ENCODE measurements at places on chromosomes 5 and 9. TPM values are rescaled to one million over a fixed set of nuclear protein-coding genes. Genes with fewer than 3 reads are reported as not detected.
A peak's percentile ranks its signal among the peaks of the same experiment; 100 is the strongest.

NKD2 gene
- polyA plus RNA-seq: 0.81 TPM

DNA sequence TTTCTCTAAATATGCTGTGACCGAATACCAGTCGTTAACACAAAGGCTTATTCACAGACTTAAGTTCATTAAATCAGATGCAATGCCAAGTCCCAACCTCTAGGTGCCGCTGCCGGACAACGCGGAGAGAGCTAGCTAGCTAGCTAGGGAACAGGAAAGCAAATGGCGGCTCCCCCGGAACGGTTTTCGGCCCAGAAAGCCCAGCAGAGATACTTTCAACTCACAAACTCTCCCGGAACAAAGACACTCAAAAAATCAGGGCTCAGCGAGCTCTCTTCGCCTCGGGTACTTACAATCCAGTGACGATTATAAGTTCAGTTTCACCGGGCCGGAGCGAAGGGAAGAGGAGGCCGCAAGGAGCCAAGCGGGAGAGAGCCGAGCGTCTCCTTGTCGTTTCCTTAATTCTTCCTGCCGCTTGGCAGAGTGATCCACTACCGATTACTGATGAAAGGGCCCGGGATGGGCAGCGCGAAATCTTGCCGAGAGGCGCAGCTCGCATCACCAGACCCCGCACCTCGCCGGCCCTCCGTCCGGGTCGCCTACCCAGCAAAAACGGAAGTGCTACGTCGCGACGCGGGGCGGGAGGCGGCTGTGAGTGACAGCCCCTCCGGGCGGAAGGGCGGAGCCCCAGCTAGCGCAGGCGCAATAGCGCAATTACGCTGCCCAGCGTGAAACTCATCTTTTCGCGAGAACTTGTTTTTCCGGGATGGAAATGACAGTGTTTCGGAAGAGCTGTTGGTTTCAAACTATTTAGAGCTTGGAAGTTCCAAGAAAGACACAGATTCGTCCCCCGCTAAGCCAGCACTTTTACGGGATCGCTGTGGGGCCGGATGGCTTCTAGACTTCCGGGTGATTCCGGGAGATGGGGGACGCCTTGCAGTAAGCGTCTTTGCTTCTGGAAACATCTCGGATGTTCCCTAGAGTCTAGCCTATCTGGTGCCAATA is at the start of gene TAF7:
Gene TAF7 (minus strand): TSS at position 560 of the 945 bp plus-strand sequence. CDS start 740 bp downstream, outside the sequence.
- no peaks in the 10 kb centered on the region for H3K27me3 ChIP-seq
- H3K27ac ChIP-seq: peak within 1 kb of the TSS; percentile 98
- DNase-seq: peak; percentile 91
- H3K4me1 ChIP-seq: peaks cover 2% of the 10 kb centered on the region
- peak within 1 kb of the TSS; percentile 88 for H3K4me3 ChIP-seq

DNA sequence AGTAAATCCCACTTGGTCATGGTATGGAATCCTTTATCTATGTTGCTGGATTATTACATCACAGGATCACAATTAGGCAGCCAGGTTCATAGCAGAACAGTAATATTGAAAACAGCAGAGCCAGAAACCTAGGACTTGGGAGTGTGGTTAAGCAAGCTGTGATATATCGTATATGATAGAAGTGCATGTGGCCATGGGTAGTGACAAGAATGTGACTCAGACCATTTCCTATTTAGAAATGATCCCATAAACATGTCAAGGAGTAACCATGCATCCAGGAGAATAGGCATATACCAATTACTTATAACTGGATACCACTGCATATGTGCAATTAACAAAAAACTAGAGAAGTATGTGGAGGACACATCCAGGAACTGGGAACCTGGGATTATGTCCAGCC is 31.2 kb downstream of the AMBP start:
- H3K4me3 ChIP-seq: no peak overlapping the region
- no peaks in the 10 kb centered on the region for H3K4me1 ChIP-seq

DNA sequence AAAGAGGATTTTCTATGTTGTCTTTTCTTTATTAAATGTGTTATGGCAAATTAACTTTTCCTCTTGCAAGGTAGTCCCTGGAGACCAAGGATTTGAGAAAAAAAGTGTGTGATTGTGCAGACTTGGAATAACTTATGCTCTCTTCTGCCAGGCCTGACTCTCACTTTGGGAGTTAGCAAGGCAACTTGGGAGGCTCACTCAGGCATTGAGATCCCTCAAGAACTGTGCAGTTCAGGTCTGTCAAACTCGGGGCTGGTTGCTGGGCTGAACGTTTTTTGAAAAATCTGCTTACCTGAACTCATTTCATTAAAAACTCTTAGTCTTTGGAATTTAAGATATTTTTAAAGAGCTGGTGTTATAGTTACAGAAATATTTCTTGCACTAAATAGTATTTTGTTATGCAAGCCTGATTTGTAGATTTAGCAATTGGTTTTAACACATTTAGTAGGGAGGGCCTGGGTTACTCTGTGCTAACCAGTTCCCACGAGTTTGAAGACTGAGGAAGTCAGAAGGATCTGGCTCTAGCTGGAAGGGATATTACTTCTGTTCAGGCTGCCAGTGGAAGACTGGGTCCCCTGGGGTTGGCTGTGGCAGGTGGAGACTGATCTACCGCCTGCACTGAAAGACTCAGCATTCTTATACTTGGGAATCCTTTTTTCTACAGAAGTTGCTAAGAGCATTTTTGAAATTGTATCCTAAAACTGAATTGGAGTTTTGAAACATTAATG is 150.4 kb upstream of the PCSK5 start:
- DNase-seq: no peak
- no peaks in the 10 kb centered on the region for H3K36me3 ChIP-seq
- H3K4me3 ChIP-seq: no peak overlapping the region

- H3K4me1 ChIP-seq: no peaks in the 10 kb centered on the region
- no peaks in the 10 kb centered on the region for H3K27me3 ChIP-seq
- no peak overlapping the region for H3K4me3 ChIP-seq
- peaks cover 10% of the 10 kb centered on the region for H3K36me3 ChIP-seq
- H3K27ac ChIP-seq: no peak overlapping the region
These were observed 41.4 kb upstream of the F2R start for GRCh38 chr5:76674330-76675066.

POLR3G gene
- polyA plus RNA-seq: 0.45 TPM

LIFR gene
- 13.2 TPM for polyA plus RNA-seq

DNA sequence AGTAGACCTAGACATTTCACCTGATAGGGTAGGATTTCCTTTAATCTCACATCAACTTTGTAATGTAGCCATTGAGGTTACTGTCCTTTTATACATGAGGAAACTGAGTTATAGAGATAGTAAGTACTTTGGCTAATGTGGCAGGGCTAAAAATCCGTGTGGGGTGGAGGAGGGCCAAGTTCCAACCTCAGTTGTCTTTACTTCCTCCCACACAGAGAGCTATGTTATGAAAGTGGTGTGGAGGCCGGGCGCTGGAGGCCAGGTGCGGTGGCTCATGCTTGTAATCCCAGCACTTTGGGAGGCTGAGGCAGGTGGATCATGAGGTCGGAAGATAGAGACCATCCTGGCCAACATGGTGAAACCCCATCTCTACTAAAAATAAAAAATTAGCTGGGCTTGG is 173.3 kb downstream of the PALM2AKAP2 start:
- H3K27me3 ChIP-seq: no peaks in the 10 kb centered on the region
- no peaks in the 10 kb centered on the region for H3K36me3 ChIP-seq
- no peak overlapping the region for H3K27ac ChIP-seq
- H3K4me3 ChIP-seq: no peak overlapping the region

GRCh38 chr5:79151942-79152671 is 40.5 kb downstream of the BHMT start:
- H3K36me3 ChIP-seq: no peaks in the 10 kb centered on the region
- no peak overlapping the region for H3K27ac ChIP-seq
- no peak for DNase-seq
- H3K27me3 ChIP-seq: no peaks in the 10 kb centered on the region
- H3K4me1 ChIP-seq: no peaks in the 10 kb centered on the region
